ENCODE measurements at places on chromosomes 7 and 10.

- DNase-seq = no peak
Observed at GRCh38 chr10:102542800-102543418, 39.1 kb downstream of the SUFU start.

GRCh38 chr10:76353237-76353851 lies 921.9 kb downstream of the LRMDA start:
- no peak for DNase-seq

DNA sequence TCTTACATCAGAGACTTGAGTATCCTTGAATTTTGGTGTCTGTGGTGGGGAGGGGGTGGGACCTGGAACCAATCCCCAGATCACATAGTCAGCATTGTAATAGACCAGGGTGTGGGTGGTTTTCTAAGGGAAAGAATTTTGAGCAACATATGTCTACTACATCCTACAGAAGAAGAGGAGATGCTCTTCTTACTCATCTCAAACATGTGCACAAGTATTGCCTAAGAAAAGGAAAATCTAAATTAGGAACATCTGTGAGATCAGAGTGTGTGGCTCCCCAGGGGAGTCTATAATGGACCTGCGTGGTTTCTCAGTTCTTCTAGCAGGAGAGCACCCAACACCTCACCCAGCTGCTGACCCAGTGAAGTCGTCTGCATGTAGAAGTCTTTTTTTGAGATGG lies 148.8 kb downstream of the CCDC3 start:
- no peak for DNase-seq

DNA sequence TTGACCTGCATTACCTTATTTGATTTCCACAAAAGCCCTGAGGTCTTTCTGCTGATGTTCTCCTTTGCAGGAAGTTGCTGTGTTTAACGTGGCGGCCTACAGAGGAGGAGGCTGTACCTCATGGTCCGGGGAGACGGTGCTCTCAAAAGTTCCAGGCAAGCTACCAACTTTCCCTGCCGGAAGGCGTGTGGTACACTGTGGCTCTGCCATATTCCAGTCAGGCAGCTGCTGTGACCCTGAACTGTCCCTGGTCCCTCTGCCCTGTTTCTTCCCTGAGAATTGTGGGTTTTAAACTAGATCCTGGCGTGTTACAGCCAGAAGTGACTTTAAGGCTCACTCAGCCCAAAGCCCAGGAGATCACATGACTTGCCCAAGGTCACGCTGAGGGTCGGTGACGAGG lies 139.2 kb downstream of the TEX36 start:
- no peak for DNase-seq

DNA sequence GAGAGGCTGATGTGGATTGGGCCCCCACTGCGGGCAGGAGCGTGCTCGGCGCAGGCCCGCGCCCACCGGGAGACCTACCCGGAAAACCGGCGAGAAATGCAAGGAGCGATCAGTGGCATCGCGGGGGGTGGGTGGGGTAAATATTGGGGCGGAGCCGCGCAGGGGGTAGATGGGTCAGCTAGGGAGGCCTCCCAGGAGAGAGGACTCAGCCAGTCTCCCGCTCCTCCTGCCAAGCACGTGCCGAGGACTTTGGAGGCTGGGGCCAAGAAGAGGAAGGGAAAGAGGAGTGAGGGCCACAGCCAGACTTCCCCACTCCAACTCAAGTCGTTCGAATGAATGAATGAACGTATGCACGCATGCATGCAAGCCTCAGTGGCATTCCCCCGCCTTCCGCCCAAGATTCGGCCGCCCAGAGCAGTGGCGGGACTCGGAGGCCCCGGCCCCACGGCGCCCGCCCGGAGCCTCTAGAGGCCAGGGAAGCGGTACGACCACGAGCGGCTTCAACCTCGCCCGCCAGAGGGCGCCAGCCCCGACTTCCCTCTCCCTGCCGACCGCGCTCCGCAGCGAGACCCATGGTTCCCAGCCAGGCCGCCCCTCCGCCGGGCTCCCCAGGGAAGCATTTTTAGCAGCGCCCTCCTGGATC lies 3.6 kb downstream of the NPM3 start:
- peak; percentile 87 for DNase-seq

- peak; percentile 24 for DNase-seq
Observed at GRCh38 chr10:58511765-58512490, 744 bp upstream of the BICC1 start.

DNA sequence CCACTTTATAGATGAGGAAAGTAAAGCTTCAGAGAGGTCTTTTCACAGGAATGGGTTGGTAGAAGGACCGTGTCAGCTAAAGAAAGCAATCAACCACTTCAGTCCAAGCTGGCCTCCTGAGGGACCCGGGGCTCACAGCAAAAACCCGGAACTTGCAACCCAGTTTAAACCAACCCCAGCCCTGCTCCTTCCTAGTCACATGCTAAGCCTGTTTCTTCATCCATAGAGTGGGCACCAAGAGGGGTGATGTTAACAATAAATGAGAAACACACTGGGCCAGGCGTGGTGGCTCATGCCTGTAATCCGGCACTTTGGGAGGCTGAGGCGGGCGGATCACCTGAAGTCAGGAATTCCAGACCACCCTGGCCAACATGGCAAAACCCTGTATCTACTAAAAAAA lies 12.1 kb upstream of the NPFFR1 start:
- no peak for DNase-seq

GRCh38 chr10:102629661-102630614 lies 14.3 kb upstream of the TRIM8 start:
- peak; percentile 85 for DNase-seq
